Hematopoietic multipotent progenitor cell treated with erythropoietin and hydrocortisone succinate and interleukin-3 and kit ligand, for 6 days (in vitro differentiated cells): ENCODE measurements at places on chromosomes 16 and 17.

DNA sequence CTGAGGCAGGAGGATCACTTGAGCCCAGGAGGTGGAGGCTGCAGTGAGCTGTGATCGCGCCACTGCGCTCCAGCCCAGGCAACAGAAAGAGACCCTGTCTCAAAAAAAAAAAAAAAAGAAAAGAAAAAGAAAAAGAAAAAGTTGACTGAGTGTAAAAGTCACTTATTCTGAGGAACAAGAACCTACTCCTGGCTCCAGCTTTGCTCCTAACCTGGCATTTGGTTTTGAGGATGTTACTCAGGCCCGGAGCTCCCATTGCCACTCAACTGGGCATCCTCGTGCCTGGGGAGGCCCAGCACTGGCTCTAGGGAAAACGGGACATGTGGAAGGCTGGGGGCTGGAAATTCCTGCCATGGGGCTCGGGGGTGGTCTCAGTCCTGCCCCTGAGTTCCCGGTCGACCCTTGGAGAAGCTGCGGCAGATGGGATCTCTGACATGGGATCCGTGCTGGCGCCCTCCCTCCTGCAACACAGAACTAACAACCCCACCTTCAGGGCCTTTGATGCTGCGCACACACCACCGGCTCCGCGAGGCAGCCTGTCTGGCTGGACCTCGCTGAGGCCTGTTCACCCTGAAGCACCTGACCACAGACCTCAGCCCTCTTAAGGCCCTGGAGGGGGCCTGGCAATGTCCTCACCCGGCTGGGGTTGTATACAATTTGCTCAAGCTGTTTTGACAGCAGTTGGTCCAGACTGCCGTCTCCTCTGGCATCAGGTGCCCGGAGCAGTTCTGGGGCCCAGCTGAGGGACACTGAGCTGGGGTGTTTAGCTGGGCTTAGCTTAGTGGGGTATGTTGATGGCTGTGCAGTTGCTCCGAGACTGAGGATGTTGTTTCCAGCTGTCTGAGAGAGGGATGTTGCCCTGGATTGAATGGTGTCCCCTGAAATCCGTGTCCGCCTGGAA, 12.3 kb downstream of the CD7 start:
- no peak for DNase-seq

DNA sequence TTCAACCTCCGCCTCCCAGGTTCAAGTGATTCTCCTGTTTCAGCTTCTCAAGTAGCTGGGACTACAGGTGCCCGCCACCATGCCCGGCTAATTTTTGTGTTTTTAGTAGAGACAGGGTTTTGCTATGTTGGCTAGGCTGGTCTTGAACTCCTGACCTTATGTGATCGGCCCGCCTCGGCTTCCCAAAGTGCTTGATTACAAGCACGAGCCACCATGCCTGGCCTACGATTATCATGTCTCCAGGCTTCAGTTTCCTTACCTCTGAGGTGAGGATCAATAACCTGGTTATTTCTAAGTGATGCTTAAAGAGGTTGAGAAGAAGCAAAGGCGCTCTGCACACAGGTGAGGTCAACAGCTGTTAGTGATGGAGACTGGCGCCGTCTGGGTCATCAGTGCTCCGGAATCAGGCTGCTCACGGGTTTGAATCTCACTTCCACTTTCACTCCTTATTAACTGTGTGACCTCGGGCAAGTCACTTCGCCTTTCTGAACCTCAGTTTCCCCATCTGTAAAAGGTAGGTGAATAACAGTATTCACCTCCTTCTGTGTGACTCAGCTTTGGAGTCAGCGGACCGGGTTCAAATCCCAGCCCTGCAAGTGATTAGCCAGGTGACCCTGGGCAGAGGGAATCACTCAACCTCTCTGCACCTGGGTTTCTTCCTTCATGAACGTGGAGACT, 745 bp upstream of the ABCC1 start:
- DNase-seq, result no peak

DNA sequence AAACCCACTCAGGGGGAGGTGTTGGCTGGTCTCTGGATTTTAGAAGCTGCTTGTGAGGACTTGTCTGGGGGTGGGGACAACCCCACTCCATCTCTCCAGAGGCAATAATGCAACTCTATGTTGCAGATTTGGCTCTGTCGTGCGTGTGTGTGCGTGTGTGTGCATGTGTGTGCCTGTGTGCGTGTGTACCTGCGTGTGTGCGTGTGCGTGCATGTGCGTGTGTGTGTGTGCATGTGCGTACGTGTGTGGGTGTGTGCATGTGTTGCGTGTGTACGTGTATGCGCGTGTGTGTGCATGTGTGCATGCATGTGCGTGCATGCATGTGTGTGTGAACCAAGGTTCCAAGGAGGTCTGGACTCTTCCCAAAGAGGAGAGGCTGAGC, 120.4 kb upstream of the LHX1 start:
- no peak for DNase-seq

DNA sequence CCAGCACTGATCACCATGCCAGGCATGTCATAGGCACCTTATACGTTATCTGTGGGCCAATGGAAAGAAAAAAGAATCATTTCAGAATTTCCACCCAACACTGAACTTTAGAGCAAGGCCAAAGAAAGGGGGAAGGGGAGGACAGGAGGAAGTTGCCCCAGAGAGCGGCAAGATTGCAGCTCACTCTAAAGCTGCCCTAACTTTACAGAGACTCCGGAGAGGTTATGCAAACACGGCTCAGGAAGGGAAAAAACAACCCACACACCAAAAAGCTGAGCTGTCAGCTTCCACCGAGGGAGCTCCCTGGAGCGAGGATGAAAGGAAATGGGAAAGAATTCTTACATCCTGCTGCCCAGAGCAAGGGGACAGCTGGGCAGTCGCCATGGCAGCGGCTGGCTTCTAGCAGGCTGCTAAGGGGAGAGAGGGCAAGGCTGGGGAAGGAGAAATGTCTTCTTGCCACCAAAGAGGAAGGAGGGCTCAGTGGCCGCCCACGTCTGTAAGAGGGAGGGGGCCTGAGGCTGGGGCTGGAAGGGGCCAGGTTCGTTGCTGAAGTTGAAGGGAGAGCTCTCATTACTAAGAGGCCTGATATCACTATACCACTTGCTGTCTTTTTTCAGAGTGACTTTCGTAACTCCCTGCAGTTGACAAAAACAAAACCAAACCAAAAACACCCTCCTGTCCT, 18.2 kb downstream of the COTL1 start:
- DNase-seq, result peak; percentile 84

DNA sequence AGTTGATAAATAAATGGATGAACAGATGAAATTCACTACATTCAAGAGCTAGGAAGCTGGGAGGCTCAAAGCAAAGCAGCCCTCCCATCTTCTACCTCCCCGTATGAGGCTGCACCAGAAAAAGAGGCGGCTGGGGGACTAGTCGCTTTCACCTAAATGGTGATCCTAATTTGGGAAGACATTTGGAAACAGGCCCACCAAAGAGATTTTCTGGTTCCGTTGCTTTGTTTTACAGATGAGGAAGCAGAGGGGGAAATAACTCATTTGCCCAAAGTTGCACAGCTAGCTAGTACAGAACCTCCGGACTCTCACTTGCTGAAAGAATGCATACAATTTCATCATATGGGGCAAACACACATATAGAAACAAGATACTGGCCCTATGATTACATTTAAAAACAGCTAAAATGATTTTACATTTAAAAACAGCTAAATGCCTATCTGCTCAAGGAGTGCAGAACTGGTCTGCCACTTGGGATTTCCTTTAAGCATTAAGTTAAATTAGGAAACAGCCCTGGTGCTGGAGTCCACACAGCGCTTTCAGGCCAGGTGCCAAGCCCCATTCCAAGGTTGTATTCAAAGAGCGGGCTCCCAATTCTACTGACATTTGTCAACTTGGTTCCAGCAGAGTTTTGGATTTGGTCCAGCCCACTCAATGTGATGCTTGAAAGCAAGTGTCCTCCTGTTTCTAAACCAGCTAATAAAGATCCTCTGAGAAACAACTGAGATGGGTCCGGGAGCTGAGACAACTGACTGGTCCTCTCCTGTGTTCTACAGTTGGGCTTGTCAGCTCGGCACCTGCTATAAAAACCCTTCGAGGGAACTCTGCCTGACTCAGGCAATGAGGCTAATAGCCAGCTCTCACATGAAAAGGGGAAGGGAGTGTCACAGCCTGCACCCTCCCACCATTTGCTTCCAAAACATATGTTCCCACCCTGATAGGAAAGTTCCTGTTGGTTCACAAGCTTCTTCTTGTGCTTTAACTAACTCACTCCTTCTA, 11.7 kb downstream of the ERN1 start:
- DNase-seq, result peak; percentile 84

GRCh38 chr17:38591759-38592241, 14.0 kb downstream of the SRCIN1 start:
- peak; percentile 76 for DNase-seq

GRCh38 chr16:1036726-1037393, 35.7 kb upstream of the SSTR5 start:
- no peak for DNase-seq

DNA sequence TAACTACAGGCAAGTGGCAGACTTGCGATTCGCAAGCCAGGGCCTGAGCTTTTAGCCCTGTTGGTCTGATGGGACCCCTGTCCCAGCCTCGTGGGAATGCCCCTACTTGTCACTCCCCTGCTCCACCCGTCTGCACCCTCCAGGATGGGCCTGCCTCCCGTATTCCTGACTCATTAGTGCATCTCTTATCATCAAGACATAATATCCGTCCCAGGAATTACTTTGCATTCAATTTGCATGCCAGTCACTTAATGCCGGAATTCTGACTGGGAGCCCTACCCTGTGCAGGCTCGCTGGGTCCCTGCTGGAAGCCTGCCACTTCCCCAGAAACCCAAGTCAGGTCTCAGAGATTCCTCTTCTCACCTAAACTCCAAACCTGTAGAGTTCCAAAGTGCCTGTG, 3.3 kb downstream of the PRSS53 start:
- no peak for DNase-seq

DNA sequence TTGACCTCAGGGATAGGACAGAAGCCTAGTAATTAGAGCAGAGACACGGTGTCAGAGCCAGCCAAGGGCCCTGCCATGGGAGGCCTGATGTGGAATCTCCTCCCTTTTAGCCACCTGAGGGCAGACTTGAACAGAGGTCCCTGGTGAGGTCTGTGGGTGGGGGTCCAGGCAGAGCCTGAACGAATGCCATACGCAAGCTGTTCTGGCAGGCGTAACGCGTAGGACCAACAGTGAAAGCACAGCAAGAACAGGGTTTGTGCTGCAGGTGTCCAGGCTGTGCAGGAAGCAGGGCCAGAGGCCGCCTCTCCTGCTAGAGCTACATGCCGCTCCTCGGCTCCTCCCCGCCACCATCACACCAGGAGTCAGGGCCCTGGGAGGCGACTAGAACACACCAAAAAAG, 81.9 kb upstream of the TBX2 start:
- DNase-seq, result no peak

- DNase-seq, result no peak
Measured at GRCh38 chr17:30237296-30238002, 2.0 kb upstream of the SLC6A4 start.

DNA sequence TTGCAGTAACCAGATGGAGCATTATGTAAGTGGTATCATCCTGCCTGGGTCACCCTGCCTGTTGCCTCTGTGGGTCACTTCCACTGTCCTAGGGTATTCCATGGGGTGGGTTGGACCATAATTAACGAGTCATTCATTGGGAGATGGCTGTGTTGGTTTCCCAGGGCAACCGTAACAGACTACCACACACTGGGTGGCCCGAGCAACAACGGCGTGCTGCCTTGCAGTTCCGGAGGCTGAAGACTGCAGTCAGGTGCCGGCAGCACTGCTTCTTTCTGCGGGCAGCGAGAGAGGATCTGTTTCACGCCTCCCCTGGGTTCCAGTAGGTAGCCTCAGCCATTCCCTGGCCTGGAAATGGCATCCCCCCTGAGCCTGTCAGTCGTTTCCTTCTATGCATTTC, 28.9 kb upstream of the CMIP start:
- DNase-seq, result no peak

- DNase-seq, result no peak
Measured at GRCh38 chr17:43603321-43603720, 57.2 kb upstream of the ETV4 start.

DNA sequence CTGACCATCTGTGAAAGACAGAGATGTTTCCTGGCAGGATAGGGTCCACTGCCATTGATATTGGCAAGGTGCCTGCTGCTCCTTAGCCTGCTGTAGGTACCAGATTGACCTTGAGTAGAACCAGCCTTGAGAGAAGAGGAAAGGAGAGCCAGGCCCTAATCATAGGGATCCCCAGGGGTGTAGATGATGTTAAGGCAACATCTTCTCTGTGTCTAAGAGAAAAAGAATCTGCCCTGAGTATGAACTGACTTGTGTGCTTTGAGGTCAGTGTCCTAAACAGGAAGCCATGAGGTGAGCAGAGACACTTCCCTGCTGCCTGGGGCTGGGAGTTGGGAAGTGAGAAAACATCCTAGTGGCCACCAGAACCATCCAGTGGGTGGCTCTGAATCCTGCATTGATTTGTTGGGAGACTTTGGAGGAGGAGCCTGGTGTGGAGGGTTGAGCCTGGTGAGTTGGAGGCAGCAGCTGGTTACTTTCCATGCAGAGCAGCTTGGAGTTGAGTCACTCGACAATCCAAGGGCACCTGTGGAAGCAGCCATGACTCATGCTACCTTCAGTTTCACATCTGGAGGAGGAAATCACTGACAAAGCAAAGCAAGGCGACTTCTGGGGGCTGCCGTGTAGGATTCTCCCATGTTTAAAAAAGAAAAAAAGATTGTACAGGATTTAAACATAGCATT, 47.8 kb downstream of the BMERB1 start:
- no peak for DNase-seq

DNA sequence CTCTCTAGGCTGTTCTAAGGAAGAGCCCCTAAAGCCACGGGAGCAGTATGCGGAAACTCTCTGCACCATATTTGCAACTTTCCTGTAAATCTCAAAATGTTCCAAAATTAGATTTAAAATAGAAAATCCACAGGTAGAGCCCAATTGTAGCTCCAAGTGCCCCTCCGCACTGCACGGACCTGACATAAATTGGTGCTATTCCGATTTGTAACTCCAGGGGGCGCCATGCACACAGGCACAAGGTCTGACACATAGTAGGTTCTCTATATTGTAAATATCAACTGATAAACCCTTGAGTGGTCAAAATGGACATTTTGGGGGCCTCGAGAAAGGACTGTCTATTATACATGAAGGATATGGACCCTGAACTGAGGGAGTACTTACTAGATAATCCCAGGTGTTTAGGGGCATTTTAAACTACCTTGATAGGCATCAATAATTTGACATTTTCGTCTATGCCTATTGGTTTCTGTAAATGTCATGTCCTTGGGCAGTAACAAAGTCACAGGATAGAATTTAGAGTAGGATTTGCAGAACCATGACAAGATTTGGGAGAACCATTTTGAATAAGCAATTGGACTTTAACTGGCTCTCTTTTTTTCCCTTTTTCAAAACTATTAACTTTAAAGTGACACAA, 36.6 kb upstream of the TMEM132E start:
- DNase-seq, result peak; percentile 47

DNA sequence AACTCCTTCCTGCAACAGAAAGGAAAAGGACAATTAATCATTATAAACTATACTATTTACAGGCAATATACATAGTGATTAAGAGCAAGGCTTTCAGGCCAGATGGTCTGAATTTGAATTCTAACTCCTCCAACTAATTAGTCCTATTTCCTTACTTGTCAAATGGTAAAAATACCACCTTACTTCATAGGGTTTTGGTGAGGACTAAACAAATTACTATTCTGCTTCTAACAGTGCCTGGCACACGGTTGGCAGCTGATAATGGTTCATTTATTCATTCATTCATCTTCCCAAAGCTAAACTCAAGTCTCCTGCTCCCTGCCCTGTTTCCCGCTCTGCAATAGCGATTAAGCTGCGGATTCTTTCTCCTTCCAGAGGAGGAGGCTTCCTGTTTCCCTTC, 39.8 kb downstream of the DCUN1D3 start:
- no peak for DNase-seq

GRCh38 chr16:89314854-89315253, 97.4 kb downstream of the ZNF778 start:
- no peak for DNase-seq
